BJ (cell line): ENCODE measurements at places on chromosomes 2 and 18. TPM values are rescaled to one million over a fixed set of nuclear protein-coding genes. Genes with fewer than 3 reads are reported as not detected.
A peak's percentile ranks its signal among the peaks of the same experiment; 100 is the strongest.

DNA sequence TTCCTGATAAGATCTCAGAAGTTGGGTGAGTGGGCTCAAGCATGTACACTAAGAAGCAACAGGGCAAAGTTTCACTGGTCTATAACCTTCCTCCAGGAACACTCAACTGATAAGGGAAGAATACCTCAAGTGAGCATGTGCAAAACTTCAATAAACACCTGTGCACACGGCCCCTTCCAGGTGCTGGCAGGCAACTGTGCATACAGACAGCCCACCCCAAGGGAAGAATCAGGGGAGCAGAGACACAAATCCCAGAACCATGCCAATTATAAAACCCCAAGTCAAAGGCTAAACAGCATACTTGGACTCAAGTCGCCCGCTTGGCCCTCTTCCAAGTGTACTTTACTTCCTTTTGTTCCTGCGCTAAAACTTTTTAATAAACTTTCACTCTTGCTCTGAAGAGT is 85.9 kb upstream of the RTN4 start:
- no peak for DNase-seq

- no peak for DNase-seq
Observed at GRCh38 chr2:204441316-204441715, 104.0 kb upstream of the PARD3B start.

LRP2 gene
- polyA plus RNA-seq: not detected in 2 replicates

CCDC148 gene
- polyA plus RNA-seq: 0.67 and 0.75 TPM in 2 replicates

DNA sequence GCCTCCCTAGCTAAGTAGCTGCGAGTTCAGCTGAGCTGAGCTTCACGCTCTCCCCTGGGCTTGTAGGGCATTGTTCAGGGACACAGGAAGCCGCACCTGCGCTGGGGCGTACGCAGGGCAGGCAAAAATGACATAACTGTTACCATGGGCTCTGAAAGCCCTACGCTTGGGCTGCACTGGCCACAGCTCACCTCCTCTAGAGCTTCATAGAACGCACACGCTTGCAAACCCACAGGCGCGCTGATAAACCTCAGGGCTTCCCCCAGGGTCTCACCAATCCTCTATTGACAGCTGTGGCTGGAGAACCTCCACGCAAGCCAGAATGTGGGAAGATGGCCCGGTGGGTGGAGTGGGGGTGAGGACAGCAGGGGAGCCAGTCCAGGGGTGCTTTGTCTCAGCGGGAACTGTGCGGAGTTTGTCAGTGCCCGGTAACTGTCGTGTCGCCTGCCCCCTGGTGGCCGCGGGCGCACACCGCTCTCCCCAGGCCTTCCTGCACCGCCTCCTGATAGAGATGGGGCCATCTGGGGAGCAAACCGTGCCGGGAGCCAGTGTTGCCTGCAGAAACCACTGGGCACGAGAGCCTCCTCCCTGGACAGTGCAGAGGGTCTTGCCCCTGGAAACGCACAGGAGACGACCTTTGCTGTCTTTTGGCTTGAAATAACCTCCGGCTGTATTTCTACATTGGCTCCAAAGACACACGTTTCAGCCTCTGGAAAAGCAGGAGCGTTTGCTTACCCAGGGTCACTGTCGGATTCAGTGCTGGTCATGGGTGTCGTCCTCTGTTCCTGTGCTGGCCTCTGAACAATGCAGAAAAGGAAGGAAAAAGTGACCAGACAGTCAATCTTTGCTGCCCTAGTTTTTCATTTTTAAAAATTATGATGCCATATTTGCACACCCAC is 17.0 kb upstream of the CIDEA start:
- no peak for DNase-seq

RAB31 gene
- 30.5 and 37.2 TPM in 2 replicates for polyA plus RNA-seq

- DNase-seq: peak; percentile 22
Observed at GRCh38 chr2:170812710-170813600, 3.7 kb upstream of the GAD1 start.

FEV gene
- not detected in 2 replicates for polyA plus RNA-seq

EPHA4 gene
- polyA plus RNA-seq: 57.2 and 63.2 TPM in 2 replicates

ACMSD gene
- polyA plus RNA-seq: not detected in 2 replicates

DNA sequence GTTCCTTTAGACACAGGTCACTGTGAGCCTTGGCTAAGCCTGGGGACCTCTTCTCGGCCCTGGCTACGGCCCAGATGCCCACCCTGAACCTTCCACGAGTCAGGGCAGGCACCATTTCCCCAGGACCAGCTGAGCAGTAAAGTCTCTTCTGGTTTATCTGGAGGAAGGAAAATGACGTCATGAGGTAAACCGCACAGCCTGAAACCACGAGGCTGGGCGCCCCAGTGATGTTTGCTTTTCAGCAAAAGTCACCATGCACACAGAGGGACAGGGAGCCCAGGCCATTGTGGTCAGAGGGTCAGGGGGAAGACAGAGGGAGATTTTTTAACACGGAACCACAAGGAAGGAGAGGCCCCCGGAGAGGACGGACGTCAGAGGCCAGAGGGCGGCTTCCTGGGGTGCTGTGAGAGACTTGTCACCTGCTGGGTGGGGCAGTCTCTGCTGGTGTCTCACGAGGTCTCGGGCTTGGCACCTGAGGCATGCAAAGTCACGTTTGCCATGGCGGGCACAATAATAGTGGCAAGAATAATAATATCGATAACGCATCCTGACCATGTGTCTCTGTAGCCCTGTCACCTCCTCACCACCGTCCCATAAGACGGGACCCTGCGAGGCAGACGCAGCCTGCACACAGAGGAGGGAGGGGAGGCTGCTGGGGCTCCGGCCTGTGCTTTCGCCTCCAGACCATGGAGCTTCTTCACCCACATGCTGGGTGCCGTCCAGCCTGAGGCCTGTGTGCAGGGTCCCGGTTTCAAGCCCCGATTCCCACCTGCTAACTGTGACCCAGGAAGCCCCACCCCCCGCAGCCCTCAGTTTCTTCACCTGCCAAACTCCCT is 33.2 kb upstream of the FOSL2 start:
- DNase-seq: no peak

COPS8 gene
- polyA plus RNA-seq: 55.8 and 98.0 TPM in 2 replicates

DNA sequence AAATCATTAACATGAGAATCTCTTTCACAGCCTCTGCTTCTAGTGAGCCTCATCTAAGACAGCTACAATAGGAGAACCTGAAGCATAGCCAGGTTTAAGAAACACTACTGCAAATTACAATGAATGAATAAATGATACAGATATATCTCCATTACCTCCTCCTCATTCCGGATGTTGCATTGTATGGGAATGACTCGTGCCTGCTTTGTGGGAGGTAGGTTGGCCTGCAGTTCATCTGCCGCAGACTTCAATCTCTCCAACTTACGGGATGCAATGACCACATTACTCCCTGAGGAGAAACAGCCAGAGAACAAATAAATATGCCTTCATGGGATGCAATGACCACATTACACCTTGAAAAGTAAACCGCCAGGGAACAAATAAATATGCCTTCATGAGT is 15.4 kb downstream of the PECR start:
- no peak for DNase-seq

GALNT14 gene
- polyA plus RNA-seq: 1.9 and 3.5 TPM in 2 replicates

DNA sequence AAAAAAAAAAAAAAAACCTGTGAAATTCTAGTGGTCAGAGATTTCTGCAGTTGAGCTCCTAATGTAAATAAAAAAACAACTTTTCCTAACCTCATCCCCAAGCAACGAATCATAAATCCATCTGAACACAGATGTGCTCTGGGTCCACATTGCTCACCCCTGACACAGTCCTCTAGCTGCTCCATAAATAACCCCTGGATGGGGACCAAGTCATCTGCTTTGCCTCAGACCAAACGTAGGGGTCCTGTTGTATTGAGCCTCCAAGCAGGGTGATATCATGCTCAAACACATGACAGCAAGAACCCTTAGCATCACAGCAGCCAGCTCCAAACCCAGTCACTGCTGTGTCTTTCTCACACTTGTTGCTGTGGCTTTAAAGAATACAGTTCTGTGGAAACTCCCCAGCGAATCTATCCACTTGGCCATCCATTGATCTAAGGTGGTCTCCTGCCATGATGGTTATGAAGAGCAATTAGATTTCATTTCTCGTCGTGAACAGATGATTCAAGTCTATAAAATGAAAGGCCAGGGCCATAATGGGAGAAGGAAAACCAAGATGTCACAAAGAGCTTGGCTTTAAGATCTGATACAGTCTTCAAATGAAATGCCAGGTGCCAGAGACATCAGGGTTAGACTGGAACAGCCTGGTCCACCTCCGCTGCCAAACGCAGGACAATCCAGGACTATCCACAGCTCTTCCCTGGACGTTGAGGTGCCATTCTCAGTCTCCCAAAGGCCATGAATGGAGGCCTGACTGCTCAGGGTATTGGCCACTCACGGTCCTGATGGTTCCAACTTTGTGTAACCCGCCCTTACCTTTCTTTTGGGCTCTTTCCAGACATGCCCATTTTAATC is 39.0 kb downstream of the TBC1D8 start:
- DNase-seq: peak; percentile 62

- no peak for DNase-seq
Observed at GRCh38 chr2:7375901-7376300, 458.7 kb downstream of the RNF144A start.

- DNase-seq: no peak
Observed at GRCh38 chr2:175805442-175806124, 196.5 kb downstream of the LNPK start.

GRCh38 chr2:195330513-195330956 is 326.5 kb upstream of the SLC39A10 start:
- DNase-seq: no peak

- no peak for DNase-seq
Observed at GRCh38 chr2:53275743-53276142, 491.9 kb upstream of the CHAC2 start.

DNA sequence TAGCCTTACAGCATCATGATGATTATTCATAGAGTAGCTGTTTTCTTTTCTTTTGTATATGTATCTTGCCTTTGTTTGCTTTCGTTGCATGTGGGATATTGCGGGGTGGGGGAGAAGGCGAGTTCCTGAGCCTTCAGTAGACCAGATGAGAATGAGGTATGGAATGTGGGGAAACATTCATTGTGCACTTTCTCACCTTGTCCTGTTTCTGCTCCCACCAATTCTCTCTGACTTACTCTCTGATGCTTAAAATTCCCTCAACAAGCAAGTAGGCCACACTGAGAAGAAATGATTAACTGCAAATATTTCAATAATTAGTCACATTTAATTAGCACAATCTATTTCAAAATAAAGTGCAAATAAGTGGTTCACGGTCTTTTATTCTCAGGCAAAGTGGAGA is 31.0 kb downstream of the GKN2 start:
- no peak for DNase-seq

DNA sequence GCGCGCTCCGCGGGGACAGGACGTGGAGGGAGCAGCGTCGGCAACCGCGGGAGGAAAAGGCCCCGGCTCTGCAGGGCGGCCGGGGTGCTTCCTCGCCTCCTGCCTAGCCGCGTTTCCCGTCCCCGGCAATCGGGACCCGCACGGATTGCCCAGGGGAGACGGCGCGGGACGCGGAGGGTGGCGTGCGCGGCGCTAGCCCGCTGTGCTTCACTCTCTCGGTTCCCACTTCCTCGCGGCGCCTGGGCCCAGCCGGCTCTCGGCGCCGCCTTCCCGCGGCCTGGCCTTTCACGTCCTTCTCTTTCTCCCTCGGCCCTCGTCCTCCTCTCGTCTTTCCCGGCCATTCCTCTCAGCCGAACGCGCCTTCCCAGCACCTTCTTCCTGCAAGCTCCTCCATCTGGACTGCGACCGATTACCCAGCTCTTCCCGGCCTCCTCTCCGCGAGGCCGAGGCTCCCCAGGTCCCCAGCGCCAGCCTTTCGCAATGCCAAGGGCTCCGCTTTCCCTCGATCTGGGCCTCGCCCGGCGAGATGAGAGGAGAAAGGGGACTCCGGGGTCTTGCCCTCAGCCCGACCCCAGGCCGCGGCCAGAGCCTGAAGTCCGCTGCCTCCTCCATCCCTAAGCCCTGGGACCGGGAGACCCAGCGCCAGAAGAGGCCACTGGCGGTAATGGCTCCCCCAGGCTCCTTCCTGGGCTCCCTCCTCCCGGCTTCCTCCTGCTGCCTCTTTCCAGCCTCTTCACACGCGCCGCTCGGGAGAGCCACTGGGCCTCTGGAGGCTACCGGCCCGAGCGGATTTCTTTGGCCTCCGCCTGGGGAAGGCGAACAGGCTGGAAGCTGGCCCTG is 34.3 kb upstream of the ATP6V1B1 start:
- no peak for DNase-seq

DNA sequence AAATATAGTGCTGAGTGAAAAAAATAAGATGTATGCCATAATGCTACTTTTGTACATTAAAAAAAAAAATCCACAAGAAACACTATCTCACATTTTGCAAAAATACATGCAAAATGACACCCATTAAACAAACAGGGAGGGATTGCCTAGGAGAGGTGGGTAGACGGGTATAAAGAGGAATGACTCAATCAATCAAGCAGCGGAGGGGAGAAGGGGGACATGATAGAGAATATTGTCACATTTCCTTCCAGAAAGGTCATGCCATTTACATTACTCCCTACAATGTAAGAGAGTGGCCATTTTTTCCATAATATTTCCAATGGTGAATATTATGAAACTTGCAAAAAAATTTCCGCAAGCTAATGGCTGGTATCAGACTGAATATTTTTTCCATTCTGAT is 542.3 kb upstream of the TNP1 start:
- DNase-seq: no peak

GPR155 gene
- polyA plus RNA-seq: 2.0 and 3.0 TPM in 2 replicates

GRCh38 chr2:150214626-150215025 is 272.8 kb downstream of the RND3 start:
- DNase-seq: no peak

DNA sequence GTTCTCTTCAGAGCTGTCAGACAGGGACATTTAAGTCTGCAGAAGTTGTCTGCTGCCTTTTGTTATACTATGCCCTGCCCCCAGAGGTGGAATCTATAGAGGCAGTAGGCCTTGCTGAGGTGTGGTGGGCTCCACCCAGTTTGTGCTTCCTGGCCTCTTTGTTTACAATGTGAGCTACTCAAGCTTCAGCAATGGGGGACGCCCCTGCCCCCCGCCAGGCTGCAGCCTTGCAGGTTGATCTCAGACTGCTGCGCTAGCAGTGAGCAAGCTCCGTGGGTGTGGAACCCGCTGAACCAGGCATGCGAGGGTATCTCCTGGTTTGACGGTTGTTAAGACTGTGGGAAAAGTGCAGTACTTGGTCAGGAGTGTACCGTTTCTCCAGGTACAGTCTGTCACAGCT is 24.0 kb upstream of the PAIP2B start:
- no peak for DNase-seq

DNA sequence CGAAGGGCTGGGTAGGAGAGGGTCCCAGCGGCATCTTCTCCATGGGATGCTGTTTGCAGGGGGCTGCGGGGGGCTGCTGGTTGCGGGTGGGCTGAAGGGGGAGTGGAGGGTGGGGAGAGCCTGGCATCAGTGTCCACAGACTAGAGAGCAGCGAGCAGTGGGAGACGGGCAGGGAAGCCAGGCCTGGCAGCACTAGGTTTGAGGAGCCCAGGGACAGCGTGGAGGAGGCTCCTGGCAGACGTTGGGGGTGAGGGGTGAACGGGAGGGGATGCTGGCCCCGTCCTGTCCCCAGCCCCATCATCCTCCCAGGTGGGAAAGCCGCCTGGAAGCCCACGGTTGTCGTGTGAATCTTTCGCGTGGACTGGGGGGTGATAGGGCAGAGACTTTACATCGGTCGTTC is 48.2 kb upstream of the TFCP2L1 start:
- no peak for DNase-seq
